Neural progenitor cell (in vitro differentiated cells): ENCODE measurements at places on chromosomes 4 and X.

DNA sequence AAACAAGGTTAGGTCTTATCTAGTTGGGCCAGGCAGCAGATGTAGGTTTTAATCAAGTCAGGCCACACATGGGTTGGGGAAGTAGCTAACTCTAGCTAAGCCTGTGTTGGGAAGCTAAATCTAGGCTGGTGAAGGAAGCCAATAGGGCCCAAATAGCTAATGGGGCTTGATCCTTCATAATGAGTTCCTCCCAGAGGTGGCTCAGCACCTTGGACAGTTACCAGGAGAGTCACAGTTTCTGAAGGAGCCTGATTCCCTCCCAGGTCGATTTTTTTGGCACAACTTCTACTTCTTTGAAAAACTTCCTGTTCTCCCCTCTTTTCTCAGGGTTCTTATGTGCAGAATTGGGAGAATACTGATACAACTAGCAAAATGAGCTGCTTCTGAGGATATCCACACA lies 242.5 kb upstream of the PRPS2 start:
- peak; percentile 71 for DNase-seq

DNA sequence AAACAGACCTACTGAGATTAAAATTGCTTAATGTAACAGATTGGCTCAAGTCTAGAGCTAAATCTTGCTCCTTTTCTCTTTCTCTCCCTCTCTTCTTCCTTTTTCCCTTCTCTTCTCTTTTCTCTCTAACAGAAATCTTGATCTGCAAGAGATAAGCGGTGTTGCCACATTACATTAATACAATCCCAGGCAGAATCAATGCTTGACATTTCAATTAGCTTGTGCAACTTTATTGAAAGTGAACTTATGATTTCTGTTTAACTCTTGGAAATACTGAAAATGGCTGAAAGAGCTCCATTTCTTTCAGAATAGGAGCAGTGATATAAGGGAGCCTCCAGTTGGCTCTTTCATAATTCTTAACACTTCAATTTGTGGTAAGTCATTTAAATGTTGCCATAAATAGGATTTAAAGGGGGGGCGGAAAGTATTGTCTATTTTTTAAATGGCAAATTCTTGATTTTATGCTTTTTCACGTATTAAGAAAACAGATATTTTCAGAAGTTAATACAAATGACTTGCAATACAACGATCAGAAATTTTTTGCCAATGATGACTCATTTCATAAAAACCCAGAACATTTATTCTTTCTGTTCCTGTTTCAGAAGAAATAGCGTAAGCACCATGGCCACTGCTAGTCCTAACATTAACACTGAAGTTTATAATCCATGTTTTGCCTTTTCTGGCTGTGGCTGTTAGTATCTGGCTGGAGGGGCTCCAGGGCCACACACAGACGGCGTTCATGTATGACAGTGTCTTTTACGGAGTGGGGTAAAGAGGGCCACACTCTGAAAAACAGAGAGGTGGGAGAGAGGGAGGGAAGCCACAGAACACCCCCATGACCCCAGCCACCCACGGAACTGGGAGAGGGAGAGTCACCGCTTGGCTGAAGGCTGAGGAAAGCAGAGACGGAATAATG lies 115.7 kb upstream of the FAT1 start:
- DNase-seq: no peak

DNA sequence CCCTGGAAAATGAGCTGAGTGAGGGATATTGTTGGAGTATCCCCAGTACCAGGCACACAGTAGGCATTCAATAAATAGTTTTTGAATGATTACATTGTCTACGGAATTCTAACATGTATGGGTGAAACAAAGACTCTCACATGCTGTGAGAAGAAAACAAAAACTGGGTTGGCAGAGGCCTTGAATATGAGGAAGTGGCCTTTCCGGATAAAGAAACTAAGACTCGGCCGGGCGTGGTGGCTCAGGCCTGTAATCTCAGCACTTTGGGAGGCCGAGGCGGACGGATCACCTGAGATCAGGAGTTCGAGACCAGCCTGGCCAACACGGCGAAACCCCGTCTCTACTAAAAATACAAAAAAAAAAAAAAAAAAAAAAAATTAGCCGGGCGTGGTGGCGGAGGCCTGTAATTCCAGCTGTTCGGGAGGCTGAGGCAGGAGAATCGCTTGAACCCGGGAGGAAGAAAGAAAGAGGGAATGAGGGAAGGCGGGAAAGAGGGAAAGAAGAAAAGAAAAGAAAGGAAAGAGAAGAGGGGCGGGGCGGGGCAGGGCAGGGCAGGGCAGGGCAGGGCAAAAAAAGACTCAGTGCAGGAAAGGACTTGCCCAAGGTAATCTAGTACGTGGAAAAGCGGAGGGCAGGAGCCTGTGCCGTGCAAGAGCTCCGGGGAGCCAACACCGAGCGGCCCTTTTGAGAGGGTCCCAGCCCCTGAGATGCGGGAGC lies 689 bp upstream of the TMA16 start:
- DNase-seq: no peak

- no peak for DNase-seq
Observed at GRCh38 chr4:26074712-26075430, 160.9 kb downstream of the SMIM20 start.

GRCh38 chrX:119236623-119237561 lies 807 bp downstream of the PGRMC1 start:
- peak; percentile 56 for DNase-seq

DNA sequence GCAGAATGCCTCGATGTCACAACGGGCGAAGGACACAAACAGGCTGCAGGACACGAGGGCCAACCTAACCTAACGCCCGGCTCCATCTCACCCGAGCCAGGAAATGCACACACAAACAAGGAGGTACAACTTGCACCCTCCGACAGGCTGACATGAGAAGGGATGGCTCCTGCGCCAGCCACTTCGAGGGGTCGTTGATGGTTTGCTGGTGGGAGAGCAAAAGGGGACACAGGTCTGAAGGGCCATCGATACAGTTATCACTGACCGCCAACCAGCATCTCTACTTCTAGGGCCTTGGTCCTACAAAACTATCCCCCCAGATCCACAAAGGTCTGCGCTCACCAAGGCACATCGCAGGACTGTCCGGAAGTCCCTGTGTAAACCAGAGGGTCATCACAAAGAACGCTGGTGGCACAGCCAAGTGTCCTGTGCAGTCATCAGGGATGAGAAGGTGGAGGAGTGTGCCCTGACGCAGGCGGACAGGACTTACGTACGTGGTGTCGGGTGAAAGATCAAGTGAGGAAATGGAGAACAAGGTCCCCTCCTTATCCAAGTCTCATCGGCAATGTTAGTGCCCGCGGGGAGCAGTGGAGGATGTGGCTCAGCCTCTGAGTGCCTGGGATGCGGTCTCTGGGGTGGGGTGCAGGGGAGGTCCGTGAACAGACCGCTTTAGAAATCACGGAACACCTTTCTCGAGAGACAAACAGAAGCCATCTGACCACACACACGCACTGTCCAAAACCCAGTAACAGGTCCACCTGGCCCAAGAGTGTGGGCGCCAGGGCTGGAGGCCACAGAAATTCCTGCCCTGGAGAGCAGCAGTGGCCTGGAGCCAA lies 7.0 kb downstream of the MXD4 start:
- DNase-seq: no peak

DNA sequence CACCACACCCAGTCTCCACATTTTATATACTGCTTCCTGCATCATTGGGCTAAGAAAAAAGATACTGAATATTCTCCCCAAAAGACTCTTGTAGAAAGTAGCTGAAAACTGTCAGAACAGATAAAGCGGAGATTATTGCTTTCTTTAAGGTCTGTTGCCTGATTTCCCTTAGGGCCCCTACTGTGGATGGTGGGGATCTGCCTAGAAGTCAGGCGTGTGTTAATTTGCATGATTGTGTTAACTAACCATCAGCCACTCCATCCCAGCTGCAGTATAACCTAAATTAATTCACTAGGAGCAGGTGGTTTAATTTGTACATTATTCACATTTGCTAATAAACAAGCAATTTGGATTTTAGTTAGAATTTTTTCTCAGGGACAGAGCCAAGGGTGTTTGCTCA lies 360.3 kb downstream of the FBXW7 start:
- no peak for DNase-seq

DNA sequence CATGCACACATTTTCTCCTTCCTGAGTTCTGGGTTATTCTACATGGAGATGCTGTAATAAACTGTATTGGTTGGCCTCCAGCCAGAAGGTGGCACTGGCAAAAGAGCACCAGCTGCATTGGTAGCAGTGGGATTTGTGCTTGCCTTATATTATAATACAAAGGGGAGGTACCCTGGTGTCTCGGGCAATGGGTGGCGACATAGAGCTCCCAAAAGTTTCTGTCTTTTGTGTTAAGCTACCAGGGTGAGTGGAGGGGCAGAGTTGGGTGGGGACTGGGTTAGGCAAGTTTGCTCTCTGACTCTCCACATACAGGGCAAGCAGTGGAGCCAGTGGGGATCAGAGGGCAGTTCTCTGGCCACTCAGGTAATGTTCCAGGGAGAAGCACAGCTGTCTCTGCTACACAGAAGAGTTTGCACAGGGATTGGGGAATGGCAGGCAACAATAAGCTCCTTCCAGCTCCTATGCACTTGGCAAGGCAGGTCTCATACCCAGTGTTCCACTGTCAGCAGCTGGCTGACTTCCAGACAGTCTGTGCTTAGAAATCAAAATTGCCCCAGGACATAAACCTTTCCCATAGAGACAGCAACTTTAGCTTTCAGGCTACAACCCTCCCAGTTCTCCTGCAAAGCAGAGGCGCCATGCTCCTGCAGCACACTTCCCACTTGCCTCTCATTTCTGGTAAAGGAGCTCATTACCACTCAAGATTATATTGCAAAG lies 463.9 kb upstream of the PCDH7 start:
- no peak for DNase-seq

DNA sequence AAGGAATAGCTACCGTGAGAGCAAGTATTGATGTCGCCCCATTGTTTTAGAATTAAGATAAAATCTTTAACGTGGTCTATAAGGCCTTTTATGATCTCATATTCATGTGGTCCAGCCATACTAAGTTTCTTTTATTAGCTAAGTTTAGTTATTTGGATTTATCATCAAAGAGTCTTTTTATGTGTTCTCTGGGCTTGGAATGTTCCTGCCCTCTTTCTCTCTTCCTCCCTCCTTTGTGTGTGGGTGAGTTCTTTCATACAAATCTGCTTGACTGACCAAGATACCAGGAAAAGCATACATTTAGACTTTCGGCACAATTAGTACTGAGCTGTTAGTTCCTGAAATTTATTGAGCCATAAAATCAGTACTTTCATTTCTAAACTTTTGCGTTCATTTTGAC lies 11.3 kb downstream of the TDO2 start:
- DNase-seq: no peak

GRCh38 chr4:41442810-41443209 lies 95.1 kb upstream of the LIMCH1 start:
- no peak for DNase-seq

- no peak for DNase-seq
Observed at GRCh38 chr4:177066746-177067145, 242.9 kb upstream of the NEIL3 start.

DNA sequence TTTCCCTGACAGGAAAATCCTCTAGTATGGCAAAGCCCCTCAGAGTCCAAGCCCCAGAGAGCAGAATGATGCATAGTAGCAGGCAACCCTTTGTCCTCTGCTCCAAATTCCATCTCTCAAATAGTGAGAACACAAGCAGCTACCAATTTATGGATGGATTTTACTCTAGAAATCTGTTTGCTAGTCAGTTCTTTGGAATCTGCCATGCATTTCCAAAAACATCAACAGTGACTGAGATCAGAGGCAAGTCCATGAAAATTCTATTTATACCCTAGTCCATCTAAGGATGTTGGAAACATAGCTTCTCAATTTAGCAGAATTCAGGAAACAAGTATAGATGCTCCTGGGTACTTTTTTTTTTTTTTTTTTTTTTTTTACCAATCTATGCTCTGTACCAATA lies 10.0 kb upstream of the CC2D2A start:
- DNase-seq: no peak

DNA sequence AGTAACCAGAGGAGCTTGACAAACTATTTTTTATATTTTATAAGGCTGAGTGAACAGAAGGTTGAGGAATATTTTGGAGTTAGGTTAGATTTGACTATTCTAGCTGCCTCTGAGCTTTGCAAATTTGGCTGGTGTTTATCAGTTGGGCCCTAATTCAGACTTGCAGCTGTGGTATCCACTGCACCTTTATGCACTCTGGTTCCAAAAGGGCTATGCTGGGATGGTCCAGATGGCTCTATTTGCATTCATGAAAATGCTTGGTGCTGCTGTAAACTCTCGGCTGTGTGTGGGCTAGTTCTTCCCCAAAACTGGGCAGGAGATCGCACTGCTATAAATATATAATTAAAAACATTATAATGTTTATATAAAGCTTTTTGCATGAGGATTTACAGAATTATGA lies 106.3 kb downstream of the REPS2 start:
- DNase-seq: no peak

GRCh38 chr4:152310257-152310656 lies 225.6 kb downstream of the FBXW7 start:
- DNase-seq: no peak

GRCh38 chrX:54529552-54530356 lies at the start of gene GNL3L:
Gene GNL3L (plus strand): TSS chrX:54530219. CDS start chrX:54532567, 2,348 bp downstream.
- peak; percentile 87 for DNase-seq

DNA sequence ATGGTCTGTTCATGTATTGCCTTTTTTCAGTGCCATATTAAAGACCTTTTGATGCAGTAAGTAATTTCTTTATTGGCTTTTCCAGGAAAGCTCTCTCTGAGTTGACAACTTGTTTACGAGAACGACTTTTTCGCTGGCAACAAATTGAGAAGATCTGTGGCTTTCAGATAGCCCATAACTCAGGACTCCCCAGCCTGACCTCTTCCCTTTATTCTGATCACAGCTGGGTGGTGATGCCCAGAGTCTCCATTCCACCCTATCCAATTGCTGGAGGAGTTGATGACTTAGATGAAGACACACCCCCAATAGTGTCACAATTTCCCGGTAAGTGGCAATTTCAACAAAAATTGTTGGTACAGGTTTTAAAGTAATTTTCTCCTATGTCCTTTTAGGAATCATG lies 148.0 kb downstream of the STIM2 start:
- no peak for DNase-seq

GRCh38 chr4:137283737-137284136 lies 248.6 kb downstream of the PCDH18 start:
- no peak for DNase-seq

DNA sequence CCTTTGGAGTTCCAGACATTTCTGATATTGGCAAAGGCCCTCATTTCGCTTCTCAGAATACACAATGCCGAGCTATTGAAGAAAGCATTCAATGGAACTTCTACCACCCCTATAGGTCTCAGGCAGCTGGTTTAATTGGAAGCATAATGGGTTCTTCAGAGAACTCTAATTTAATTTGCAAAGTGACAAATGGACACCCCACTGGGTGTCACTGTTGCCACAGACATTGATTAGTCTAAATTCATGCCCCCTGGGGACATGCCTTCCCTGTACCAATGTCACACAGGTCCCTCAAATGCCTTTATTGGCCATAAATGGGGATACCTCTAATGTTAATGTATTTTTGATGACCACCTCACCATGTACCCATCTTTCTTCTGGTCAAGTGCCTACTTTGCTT lies 22.9 kb upstream of the TMEM255A start:
- DNase-seq: no peak

- DNase-seq: no peak
Observed at GRCh38 chr4:78667764-78668163, 108.4 kb upstream of the BMP2K start.

GRCh38 chr4:128924951-128925350 lies 115.5 kb downstream of the JADE1 start:
- DNase-seq: no peak
